HFFc6 (cell line): ENCODE measurements at places on chromosomes 3 and 15. TPM values are rescaled to one million over a fixed set of nuclear protein-coding genes. Genes with fewer than 3 reads are reported as not detected.

Gene NPAP1
- total RNA-seq, result not detected in 2 replicates

Gene RTP4
- total RNA-seq, result not detected in 3 replicates

- no peaks in the 10 kb centered on the region for H3K36me3 ChIP-seq
- H3K27ac ChIP-seq, result peak overlapping the region; percentile 46
- no peak overlapping the region for H3K4me3 ChIP-seq
- H3K4me1 ChIP-seq, result peaks cover 22% of the 10 kb centered on the region
- DNase-seq, result peak; percentile 52
- H3K27me3 ChIP-seq, result no peaks in the 10 kb centered on the region
These were observed 365.3 kb upstream of the KCNMB2 start for GRCh38 chr3:178170698-178171535.

DNA sequence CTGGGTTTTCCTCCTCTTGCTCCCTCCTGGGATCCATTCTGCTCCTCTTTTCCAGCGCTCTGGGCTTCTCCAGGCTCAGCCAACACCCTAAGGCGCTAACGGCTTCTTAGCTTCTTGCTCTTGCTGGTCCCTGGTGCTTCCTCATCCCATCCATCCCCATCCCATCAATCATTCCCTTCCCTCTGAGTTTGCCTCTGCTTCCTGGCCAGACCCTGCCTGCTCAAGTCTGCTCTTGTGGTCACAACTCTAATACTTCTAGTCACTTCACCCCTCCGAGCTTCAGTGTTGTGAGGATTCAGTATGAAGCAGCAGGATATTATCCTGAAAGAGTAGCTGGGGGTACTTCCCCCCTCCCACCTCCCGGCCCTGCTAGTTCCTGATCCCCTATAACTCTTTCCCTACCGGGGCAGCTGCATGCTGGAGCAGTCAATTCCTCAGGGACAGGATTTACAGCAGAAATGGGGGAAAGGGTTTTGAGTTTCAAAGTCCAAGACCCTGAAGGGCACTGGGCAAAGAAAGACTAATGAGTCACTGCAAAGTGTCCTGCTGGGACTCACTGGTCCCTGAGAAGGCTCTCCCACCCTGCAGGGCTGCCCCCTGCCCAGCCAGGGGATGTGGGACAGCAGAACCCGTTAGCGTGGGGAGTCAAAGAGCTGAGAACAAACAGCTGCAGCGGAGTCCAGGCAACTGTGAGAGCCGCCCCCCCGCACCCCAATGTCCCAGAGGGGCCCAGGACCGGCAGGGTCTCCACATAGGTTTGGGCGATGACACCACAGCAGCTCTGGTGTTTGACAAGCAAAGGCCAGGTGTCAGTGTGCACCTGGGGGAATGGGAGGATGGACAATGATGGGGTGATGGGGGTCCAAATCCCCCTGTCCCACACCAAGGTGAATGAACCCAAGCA lies 2.3 kb upstream of the SYNM start:
- H3K27me3 ChIP-seq, result peaks cover 3% of the 10 kb centered on the region; the same call in 1 of the 2 replicates
- DNase-seq, result no peak
- no peaks in the 10 kb centered on the region for H3K36me3 ChIP-seq
- H3K27ac ChIP-seq, result no peak overlapping the region
- H3K4me1 ChIP-seq, result peaks cover 9% of the 10 kb centered on the region

DNA sequence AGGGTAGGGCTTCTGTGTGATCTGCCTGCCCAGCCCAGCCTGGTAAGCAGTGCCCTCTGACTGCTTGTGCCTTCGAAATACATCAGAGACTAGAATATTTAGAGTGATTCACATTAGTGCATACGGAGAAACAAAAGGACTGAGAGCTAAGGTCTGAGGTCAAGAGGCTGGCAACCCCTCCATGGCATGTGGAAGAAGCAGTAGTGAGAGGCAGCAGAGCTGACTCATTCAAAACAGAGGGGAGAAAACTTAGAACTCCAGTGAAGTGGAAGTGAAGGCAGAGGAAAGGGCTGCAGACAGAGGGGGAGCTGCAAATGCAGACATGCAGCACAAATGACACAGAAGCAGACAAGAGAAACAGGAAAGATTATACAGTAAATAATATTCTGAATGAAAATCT lies 61.6 kb downstream of the ULK4 start:
- H3K27me3 ChIP-seq, result no peaks in the 10 kb centered on the region
- H3K36me3 ChIP-seq, result no peaks in the 10 kb centered on the region
- peak; percentile 3 for DNase-seq

Gene ZNF660
- total RNA-seq, result 0.05 to 0.31 TPM (median 0.18 TPM) in 3 replicates

DNA sequence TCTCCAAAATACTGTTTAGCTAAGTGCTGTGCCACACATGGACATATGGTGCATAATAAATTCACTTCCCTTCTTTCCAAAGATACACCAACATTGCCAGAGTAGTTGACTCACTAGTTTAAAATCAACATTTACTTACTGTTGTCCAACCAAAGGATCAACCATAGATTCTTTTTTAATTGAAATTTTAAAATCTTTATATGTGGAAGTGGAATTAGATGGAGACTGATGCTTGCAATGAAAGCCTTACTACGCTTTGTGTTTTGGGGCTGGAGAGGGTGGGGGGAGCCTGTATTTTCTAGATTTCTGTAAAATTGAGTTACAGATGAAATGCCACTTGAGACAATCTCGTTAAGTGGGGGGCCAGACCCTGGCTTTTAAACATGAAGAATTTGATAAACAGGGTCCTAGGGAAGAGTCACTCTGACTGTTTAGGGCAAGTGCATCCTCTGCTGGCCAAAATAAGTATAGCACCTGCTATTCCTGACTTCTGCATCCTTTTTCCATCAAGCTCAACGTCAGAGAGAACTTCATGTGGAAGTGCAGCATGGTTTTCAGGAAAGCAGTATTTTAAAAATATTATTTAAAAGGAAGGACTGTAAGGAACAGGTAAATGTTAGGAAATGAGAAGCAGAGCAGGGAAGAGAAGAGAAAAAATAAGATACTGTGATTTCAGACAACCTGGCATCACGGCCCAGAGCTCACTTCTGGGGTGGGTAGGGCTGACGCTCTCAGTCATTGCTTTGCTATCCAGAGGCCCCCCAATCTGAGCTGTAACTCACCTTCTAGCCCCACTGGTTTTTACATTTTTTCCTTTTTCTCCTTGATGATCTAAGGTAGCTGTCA lies 76.7 kb downstream of the BOC start:
- peak overlapping the region; percentile 89 for H3K27ac ChIP-seq
- no peak overlapping the region for H3K4me3 ChIP-seq
- H3K36me3 ChIP-seq, result 0 out of 2 replicates have a peak, but pooled peaks cover 5% of the 10 kb centered on the region
- H3K27me3 ChIP-seq, result no peaks in the 10 kb centered on the region; the same call in 1 of the 2 replicates

Gene MASP1
- total RNA-seq, result 30.1 to 110 TPM (median 39.3 TPM) in 3 replicates

DNA sequence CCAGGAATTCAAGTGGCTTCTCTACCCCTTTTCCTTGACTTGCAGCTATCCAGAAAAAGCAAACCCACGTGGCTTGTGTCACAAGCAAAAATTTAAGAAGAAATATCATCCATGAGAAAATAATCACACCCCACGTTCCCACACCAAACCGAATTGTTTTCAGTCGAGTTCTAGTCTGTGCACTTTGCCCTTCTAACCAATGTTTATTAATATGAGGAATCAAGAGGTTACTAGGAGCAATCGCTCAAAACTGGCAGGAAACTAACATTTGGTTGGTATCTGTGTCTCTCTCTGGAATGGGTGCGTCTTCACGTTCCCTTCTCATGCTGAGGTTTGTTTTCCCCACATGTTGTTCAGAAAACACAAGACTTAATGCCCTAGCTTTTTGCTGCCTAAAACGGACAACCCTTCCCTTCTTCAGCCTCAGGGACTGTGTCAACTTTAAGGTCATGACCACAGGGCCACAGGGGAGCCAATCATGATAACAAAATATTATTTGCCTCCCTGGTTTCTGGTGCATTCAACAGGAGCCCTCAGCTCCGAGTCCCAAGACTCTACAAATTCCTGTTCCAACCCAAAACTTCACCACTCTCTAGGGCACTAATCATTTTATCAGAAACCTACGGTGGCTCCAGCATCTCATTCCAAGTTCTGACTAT lies 41.4 kb upstream of the LMCD1 start:
- no peak overlapping the region for H3K4me3 ChIP-seq
- no peaks in the 10 kb centered on the region for H3K27me3 ChIP-seq
- H3K4me1 ChIP-seq, result peaks cover 66% of the 10 kb centered on the region

- peak overlapping the region; percentile 74 for H3K27ac ChIP-seq
- peaks cover 31% of the 10 kb centered on the region for H3K4me1 ChIP-seq
- H3K27me3 ChIP-seq, result no peaks in the 10 kb centered on the region
These were observed 100.7 kb downstream of the ASB7 start for GRCh38 chr15:100703032-100703578.

GRCh38 chr3:58429657-58430056 lies 4.0 kb downstream of the PDHB start:
- peaks cover 26% of the 10 kb centered on the region for H3K4me1 ChIP-seq
- H3K27ac ChIP-seq, result no peak overlapping the region
- peaks cover 41% of the 10 kb centered on the region for H3K36me3 ChIP-seq
- no peaks in the 10 kb centered on the region; the same call in 1 of the 2 replicates for H3K27me3 ChIP-seq
- no peak overlapping the region for H3K4me3 ChIP-seq
